ENCODE measurements at places on chromosomes 5 and 9.

- no peak for DNase-seq
These were observed at the start of gene SYK for GRCh38 chr9:90801241-90801972. SYK (plus strand) TSS chr9:90801819; CDS start chr9:90843899, 42,080 bp downstream.

DNA sequence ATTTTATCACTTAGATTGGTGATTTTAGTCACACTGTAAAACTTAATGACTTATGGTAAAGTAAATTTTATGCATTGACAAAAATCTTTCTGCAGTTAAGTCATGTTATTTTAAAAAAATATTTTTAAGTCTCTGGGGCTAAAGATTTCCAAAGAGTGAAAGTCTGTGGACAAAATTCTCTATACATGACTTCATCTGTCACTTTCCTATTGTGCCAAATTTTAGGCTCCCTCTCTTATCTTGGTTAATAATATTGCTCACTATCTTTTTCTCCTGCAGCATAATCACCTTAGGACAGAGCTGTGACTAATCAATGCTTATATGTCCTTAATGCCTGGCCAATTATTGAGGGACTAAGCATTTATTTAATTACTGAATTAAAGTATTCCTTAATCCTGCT is 15.2 kb downstream of the LURAP1L start:
- no peak for DNase-seq

DNA sequence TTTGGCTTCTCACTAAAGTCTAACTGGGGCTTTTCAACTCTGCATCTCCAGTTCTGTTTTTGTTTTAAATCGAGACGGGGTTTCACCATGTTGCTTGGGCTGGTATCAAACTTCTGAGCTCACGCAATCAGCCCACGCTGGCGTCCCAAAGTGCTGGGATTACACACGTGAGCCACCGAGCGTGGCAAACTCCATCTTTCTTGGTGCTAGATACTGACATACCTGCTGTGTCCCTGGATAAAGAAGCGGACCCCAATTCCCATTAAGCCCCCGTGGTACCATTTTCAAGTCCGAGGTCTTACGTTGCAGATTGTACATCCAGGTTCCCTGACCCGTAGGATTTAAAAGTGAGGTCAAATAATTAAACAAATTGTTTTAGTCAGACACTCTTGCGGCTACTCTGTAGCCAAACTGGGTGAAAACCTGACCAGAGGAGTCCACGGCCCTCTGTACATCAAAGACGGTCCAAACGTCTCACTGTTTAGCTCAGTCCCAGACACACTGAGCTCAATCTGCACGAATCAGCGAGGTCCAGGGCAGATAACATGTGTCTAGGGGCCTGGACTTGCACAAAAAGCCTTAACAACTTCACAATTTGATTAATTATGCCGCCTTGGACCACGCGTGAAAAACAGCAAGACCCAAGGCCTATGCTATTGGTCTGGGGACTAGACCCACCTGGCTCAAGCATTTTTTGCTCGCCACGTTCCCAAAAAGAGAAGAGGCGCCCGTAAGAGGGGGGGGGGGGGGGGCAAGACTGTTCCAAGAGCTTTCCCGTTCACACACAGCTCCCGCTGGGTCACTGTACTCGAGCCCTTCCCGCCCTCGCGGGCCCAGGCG is 727 bp upstream of the DNAJA1 start:
- no peak for DNase-seq

GRCh38 chr5:84092738-84093137 is 291.9 kb downstream of the EDIL3 start:
- no peak for DNase-seq

DNA sequence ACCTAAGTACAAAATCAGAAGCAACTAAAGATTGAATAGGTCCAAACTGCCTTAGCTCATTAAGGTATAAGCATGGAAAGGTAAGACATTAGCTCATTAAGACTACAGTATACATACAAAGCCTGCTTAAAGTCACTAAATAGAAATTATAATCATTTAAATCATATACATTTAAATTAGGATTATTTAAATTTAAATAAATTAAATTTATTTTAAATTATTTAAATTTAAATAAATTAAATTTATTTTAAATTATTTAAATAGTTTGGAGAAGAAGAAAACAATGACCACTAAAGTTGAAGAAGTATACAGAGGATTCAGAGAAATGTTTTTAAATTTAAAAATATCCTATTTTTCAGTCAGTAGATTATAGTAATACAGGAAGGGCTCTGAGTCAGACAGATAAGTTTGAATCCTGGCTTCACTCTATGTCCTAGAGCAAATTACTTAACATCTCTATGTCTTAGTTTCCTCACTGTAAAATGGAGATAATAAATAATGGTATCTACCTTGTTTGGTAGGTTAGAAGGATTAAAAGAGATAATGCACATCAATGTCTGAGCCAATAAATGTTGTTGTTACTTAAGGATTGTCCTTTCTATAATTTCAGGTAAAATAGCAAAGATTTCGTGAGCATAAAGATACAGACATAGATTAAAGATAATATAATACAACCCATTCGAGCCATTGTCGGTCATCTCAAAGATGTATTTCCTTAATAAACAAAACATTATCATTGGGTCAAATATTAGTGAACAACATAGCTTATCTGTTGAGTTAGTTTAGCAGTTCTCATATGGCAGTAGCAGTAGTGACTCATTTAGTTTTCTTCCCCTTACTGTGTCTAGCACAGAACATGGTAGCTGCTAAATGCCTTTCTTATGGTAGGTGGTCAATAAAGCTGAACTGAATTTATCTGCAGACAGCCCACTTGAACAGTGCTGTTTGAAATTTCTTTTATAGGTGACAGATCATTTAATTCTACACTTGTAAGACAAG is 100.6 kb downstream of the KIAA0825 start:
- no peak for DNase-seq

DNA sequence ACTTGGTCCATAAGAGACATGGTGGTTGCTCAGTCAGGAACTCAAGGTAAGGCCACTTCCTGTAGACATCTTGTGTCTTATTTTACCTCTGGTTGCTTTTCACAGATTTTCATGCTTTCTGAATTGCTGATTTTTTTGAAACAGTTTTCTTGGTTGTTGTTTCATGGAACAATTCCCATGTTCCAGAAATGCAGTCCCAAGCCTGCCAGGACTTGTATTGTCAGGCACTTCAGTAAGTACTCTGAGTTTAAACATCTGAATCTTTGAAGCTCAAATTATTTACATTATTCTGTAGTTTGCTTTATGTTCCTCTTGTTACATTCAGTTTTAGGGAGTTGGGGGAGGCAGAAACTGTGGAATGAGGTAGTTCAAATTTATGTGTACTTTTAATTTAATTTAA is 290.2 kb downstream of the DMRT2 start:
- no peak for DNase-seq

GRCh38 chr5:56229111-56229510 is 4.0 kb downstream of the ANKRD55 start:
- no peak for DNase-seq

- DNase-seq: no peak
These were observed 2.0 kb downstream of the PDLIM7 start for GRCh38 chr5:177495243-177496060.

DNA sequence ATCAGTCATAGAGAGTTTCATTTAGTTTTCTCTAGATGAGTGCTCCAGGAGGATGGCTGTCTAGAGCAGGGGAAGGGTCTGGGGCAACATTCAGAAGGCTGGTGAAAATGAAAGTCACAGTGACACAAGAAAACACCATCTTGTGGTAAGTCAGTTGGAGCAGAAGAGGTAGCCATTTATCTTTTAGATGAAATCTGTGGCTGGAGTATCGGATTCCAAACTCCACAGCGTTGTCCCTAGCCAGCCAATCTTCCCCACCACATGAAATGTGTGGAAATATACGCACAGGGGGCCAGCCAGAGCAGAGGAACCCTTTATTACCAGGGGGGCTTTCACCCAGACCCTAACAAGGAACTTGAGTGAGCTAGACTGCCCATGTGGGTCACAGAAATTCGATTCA is 15.9 kb upstream of the TNFAIP8 start:
- no peak for DNase-seq

GRCh38 chr9:137621131-137621757 is 2.4 kb downstream of the EHMT1 start:
- no peak for DNase-seq

DNA sequence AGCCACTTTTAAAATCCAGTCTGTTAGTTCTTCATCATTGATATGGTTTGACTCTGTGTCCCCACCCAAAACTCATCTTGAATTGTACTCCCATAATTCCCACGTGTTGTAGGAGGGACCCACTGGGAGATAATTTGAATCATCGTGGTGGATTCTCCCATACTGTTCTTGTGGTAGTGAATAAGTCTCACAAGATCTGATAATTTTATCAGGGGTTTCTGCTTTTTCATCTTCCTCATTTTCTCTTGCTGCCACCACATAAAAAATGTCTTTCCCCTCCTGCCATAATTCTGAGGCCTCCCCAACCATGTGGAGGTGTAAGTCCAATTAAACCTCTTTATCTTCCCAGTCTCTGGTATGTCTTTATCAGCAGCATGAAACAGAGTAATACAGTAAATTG is 26.9 kb upstream of the SH3TC2 start:
- no peak for DNase-seq

- DNase-seq: no peak
These were observed 51.2 kb upstream of the ADRA1B start for GRCh38 chr5:159864885-159865691.

DNA sequence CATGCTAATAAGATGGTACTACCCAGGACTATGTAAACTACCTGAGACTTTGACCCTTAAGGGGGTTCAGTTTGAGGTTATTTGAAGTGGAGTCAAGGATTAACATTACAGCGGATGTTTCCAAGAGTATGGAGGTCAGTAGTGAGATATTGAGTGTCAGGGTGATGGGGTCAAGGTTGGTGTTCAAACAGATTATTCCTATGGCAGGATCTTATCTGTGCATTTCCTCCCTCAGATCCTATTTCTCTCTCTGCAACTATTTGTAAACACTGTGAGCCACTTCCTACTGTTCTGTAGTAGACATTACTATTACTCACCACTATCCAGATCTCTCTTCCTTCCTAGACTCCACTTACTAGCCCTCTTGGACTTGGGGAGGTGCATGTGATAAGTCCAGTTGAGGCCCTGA is 54.0 kb upstream of the STOM start:
- no peak for DNase-seq

DNA sequence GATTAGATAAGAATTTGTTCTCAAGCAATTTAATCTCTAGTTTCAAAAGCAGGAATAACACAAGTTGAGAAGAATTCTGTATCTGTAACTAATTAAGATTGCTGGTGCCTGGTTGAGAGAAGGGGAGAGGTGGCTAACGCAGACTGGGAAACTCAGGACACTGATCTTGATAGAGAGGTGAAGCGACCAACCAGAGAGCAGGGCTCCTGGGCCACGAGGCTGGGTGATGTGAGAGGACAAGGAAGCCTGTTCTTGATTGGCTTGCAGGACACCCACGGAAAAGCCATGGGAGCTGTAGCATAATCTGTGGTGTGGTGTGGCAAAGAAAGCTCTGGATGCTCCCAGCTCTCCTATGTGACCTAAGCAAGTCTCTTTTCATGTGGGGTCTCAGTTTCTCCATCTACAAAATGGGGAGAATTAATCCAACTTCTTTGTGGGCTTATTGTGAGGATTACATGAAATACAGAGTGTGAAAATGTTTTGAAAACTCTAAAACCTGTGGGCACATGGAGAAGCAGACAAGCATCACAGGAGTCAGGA is 594.1 kb upstream of the BRINP1 start:
- DNase-seq: no peak

GRCh38 chr5:133882846-133883245 is 85.6 kb downstream of the C5orf15 start:
- DNase-seq: no peak

DNA sequence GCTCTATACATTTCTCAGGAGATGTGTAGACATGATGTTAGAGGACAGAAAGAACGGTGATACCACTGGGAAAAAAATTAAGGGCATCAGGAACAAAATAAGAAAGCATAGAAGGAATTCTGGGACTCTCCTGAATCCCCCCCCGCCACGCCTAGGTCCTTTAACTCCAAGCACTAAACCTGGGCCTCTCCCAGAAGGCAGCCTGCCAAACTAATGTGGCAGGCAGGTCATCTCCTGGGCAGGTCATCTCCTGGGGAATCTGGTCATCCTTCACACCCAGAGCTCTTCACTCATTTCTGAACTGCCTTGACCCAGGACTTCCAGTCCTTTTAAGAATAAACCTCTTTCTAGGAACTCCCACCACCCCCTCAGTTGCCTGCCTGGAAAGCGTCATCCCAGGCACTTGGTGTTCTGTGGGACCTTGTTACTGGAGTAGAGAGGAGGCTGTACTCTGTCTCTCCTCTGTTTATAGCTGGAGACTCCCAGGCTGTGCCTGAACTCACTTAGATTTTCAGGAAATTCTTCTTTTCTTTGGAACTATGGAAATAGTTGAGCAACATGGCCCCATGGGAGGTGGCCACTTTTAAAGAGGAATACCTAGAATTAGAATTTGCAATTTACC is 24.1 kb downstream of the PSAT1 start:
- no peak for DNase-seq

DNA sequence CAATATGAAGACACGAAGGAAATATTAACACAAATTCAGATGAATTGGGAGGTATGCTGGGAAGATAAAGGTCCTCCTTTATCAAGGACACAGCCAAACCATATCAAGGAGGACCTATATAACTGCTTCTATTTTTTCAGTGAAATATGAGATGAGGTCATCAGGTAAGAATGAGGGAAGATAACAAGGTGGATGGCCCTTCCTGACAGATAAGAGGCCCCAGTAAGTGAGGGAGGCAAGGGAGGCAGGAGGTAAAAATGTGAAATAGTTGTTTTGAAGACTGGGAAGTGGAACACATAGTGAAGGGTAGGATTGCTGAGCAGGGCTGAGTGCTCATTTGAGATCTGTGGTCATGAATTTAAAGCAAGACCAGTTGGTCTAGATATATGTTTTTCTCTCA is 60.0 kb upstream of the FOXE1 start:
- no peak for DNase-seq

GRCh38 chr5:68438876-68439275 is 223.3 kb downstream of the PIK3R1 start:
- no peak for DNase-seq

- DNase-seq: no peak
These were observed 268.2 kb downstream of the BRINP1 start for GRCh38 chr9:119101048-119101447.

DNA sequence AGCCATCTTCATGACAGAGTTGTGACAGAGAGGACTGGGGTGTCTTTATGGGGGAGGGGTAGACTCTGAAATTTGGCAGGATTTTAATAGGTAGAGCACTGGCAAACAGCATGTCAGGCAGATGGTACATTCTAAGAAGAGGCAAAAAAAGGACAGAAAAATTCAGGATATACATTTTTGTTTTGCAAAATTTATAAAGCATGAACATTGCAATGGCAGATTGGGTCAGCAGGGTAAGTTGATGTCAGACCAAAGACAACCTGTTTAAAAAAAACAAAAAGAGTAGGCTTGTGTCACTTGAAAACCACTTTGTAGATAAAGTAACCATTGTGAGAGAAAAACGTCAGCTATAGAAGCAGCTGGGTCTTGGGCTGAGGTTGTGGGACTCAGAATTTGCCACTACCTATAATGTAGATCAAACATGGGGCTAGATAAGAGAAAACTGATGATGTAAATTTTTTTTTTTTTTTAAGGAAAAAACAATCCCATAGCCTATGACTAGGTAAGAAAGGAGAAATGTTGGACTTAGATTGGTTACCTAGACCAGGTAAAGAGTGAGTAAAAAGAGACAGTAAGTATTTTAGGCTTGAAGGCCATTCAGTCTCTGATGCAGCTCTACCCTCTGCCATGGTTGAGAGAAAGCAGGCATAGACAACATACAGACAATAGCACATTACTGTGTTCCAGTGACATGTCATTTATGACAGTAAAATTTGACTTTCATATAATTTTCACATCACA is 8.3 kb downstream of the CAMK4 start:
- no peak for DNase-seq

GRCh38 chr5:110753600-110753999 is 14.8 kb downstream of the SLC25A46 start:
- no peak for DNase-seq
